Stimulated activated CD4-positive, alpha-beta T cell treated with anti-CD3 and anti-CD28 coated beads, Interleukin-15, amount 100 ng/mL, for 24 hours (primary cell): ENCODE measurements at places on chromosomes 12 and 14.

GRCh38 chr14:77885367-77885766 lies 85.5 kb downstream of the ADCK1 start:
- DNase-seq: no peak

DNA sequence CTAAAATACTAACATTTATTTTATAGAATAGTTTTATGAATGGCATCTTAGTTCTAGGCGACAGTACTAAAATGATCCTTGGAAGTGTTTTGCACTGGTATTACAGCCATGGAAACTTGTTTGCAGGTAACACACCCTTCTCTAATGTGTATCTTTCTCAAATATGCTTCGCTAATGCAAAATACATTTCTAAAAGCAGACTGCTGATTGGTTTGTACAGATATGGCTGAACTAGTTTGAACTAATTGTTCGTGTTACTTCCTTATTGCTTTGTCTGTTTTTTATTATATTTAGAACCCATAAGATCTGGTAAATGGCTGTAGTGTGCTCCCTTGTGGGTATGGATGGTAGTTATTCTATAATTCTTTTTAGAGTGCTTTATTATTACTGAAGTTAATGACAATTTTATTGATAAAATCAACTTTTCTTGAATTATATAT lies 53.0 kb downstream of the ATF7IP start:
- no peak for DNase-seq

DNA sequence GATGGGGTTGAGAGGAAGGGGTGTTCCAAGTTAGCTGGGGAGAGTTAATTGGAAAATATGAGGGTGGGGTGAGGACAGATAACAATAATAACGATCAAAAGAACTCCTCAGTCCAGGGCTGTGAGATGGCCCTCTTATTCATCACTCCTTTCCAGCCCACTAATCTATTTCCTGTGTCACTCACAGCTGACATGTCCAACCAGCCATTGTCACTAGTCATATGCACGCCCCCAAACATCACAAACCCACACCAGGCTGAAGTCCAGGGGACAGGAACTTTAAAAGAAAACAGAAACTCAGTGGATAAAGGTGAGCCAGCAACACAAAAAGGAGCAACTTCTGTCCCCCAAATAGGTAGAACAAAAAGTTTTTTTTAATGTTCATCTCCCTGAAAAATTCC lies 911 bp downstream of the CALCOCO1 start:
- no peak for DNase-seq

DNA sequence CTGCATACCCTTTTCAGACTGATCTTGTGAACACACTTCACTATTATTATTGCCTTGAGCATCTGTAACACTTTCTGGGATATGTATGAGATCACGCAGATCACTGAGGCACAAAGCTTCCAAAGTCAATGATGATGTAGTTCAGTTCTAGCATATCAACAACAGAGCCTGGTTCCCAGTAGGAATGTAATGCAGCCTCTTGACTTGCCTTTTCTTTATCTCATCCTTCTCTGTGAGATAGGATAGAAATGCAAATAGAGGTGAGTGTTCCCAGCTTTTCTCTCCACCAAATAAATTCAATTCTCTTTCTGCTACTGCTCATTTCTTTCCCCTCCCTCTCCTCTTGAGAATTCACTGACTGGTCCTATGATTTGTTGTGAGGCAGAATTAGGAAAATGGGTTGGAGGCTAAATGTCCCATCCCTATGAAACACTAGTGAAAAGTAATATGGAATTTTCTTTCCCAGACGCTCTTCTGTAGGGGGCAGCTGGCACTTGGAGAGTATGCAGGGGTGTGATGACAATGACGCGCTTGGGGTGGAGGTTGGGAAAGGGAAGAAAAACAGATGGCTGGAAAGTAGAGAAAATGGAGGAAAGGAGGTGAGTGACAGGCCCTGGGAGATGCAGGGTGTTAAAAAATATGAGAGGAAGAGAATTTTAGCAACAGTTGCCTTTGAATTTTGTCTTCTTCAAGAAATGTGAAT lies 96.0 kb upstream of the TMTC1 start:
- no peak for DNase-seq

- no peak for DNase-seq
These were observed 27.0 kb downstream of the SYNE3 start for GRCh38 chr14:95489214-95490137.

GRCh38 chr12:63821781-63822251 lies 22.7 kb upstream of the SRGAP1 start:
- peak; percentile 17 for DNase-seq

DNA sequence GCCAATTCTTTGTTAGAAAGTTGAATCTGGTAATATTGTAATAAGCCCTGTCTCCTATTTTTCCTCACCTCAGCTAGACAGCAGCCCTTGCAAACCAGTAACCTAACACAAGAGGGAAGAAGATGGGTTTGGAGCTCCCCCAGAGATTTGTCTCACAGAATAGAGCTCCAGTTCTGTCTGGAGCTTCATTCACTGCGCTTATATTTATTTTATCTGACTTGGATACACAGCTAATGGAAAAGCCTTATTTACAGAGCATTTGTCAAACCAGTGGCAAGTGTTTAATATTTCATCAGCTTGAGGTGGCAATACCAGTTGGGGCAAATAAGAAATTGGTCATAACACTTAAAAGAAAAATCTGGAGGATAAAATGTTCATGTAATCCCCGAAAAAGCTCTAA lies 1094.0 kb downstream of the FSCB start:
- no peak for DNase-seq

GRCh38 chr12:27505761-27506160 lies 18.2 kb upstream of the PPFIBP1 start:
- no peak for DNase-seq

DNA sequence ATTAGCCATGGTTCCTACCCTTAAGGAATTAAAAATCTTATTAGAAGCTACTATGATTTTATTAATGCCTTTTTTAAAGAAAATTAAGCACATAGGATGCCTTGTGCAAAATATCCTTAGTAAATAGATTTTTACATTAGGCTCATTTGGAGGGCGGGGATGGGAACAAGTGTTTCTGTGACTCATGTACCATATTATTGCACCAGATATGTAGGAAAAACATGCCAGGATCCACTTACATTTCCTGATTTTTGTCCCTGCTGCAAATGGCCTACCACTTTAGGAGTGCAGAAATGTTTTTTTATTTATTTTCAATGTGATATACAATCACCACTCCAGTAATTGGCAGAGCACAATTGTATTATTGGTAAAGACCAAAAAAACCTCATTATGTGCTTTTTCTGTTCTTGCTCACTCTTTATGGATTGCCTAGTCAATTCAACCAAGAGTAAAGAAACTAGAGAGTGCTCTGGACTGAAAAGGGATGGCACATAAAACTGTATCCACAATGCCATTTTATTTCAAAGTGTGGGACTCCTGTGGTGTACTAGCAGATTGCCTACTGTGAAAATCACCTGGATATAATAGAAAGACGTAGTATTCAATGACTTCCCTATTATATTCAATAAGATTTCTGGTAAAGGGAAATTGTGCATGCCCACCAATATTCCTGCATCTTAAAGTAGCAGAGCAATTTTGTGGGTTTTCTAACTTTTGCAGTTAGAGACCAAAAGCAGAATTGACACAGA lies 86.9 kb downstream of the ANO6 start:
- no peak for DNase-seq

DNA sequence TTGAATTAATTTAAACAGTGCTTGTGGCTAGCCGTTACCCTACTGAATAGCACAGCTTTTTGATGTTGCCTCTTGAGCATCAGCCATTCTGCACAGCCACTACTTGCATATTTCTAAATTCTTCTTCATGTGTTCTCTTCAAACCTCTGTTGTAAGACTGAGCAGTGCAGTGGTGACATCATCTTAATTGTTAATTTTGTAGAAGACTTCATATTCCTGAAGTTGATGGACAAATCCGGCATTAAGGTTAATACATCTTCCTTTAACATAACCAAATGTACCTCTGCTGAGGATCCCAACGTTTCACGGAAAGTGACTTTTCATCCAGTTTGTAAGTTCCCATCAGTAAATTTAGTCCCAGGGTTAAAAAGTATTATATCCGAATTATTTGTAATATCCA lies 25.6 kb downstream of the SENP1 start:
- DNase-seq: no peak

GRCh38 chr14:92144708-92145107 lies 22.9 kb downstream of the CPSF2 start:
- DNase-seq: no peak

DNA sequence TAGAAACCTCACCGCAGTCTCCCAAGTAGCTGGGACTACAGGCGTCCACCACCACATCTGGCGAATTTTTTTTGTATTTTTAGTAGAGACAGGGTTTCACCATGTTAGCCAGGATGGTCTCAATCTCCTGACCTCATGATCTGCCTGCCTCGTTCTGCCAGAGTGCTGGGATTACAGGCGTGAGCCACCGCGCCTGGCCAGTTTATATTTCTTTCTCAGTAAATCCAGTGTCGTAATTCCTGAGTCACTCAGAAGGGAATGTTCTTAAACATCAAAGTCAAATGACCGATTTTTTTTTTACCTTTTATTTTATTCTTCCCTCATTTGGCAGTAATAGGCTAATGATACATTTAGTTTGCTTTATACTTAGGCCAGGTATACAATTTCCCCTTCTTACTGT lies 80.5 kb downstream of the FBXO33 start:
- DNase-seq: no peak

DNA sequence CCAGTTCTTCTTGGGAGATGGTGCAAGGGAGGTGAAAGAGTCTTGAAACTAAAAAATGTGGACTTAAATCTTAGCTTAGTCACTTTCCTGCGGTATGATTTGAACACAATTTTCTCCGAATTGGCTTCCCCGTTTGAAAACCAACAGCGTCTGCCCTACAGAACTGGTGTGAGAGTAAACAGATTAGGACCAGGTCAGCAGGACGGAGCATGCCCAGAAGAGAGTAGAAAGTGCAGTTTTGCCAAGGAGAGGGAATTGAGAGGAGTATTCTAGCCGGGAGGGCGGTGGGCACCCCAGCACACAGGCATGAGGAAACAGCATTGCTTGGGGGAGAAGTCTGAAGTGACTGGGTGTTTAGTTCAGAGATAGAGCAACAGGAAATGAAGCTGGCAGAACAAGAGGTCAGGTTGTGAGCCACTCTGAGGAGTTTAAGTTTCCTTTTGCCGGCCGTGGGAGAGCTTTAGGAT lies 927.1 kb downstream of the VRK1 start:
- peak; percentile 39 for DNase-seq

DNA sequence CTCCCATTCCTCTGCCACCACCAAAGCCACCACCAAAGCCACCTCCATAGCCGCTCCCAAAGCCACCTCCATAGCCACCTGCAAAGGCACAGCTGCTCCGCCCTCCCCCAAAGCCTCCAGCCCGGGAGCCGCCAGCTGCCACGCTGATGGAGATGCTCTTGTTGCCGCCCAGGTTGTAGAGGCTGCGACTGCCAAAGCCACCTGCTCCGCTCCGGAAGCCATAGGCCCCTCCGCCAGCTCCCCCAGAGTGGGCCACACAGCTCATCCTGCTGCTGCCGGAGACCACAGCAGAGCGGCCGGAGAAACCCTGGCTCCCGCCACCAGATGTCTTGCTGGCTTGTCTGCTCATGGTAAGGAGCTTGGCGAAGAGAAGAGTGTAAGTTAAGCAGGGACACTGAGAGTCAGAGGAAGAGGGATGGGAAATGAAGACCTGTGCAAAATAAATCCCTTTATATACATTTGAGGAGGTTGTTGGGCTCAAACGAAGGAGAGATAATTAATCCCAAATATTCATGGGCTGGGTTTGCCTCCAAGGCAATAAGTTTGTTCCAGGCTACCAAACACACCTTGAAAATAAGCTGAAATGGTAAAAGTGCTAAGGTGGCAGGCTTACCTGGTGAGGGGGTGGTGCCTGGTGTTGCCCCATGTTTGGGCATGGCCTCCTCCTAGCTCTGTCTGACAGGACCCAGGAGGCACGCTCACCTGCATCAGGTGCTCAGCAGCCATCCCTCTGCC lies at the start of gene KRT3:
TSS of gene KRT3 (minus strand) at position 424 of the 735 bp plus-strand sequence. CDS start at position 349, 75 bp downstream.
- no peak for DNase-seq

GRCh38 chr12:123713398-123713797 lies 1.2 kb downstream of the ATP6V0A2 start:
- DNase-seq: peak; percentile 36

DNA sequence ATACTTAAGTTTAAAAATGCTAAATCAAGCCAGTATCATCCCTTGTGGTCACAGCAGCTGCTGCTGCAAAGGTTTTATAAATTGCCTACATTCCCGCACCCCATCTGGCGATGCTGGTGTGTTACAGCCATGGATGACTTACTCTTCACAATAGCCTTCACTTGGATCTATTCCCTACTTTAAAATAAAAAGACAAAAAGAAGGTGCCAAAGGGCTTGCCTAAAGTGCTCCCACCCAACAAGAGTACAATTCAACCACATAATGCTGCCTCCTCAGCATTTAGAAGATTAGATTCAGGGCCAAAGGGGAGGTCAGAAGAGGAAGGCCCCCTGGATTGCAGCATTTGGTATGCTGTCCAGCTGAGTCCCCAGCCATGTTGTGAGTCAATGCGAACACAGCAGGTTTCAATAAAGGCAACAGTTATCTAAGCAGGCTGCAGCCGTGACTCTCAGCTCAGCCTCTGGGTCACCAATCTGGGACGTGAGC lies 176.1 kb downstream of the DAD1 start:
- DNase-seq: no peak

GRCh38 chr12:96822641-96823040 lies 84.4 kb upstream of the NEDD1 start:
- no peak for DNase-seq

- DNase-seq: no peak
These were observed 24.3 kb downstream of the DLK1 start for GRCh38 chr14:100750762-100751699.

DNA sequence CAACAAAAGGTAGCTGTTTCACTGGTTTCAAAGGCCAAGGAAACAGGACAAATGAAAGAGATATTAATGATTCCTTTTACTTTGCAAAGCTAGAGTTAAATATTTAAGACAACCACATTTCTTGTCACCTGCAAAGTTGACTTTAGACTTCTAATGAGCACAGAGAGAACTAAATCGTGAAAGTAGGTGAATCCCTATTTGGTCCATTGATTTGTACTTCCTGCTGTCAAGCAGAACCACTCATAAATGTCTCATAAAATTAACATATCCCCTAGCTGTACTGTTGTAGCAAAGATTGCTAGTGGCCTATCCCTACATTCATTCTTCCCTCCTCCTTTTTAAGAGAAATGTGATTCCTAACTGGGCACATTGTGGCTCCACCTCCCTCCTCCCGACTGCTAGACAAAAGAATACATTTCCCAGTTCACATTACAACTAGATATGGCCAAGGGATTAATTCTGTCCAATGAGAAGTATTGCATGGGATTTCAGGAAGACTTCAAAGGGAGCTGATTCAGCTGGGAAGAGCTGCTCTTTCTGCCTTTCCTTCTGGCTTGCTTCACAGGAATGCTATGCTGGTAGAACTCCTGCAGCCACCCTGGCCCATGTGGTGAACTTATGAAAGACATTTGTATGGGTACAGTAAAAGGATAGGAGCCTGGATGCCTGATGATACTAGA lies 227.5 kb upstream of the ABCD2 start:
- DNase-seq: no peak

GRCh38 chr12:79936670-79937069 lies 1.8 kb upstream of the PPP1R12A start:
- no peak for DNase-seq

GRCh38 chr12:104486943-104487819 lies 30.4 kb downstream of the CHST11 start:
- no peak for DNase-seq

- no peak for DNase-seq
These were observed 13.7 kb upstream of the TCTN2 start for GRCh38 chr12:123657211-123657610.
